ENCODE measurements at places on chromosomes 6 and 20.

DNA sequence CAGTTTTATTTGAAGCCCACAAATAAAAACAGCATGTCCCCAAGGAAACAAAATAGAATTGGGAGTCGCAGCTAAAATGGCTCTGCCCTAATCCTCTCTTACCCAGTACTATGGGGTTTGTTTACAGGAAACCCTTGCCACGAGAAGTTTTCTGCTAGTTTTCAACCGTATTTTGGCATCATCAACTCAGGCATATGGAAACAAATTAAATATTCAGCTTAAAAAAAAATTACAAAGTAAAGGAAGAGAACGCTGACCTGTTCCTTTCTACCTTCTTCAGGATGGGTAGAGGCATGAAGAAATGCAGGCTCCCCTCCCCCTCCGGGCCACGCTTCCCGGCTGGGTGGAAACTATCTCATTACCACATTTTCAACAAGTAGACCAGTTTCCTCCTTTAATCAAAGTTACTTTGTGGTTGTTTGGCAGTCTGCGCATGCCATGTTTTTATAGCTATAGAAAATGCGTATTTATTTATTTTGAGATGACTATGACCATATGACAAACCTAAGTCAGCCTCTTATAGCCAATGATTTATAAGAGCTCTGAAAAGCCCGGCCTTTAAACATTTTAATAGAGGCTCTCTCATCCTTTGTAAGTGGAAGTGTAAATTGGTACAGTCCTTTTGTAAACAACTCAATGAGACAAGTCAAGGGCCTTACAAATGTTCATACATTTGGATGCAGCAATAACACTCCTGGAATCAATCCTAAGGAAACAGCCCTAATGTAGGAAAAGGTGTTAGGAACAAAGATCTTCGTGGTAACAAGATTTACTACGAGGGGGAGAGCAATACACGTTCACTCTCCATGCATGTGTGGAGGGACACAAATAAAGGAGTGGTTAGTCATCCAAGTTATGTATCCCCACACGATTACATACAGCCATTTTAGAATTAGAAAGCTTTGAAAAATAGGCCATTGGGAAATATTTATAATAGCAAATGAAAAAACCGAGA is 16.1 kb upstream of the ZNF217 start:
- DNase-seq = peak; percentile 85

- no peak for DNase-seq
Measured at GRCh38 chr20:23138226-23138625, 52.1 kb upstream of the CD93 start.

DNA sequence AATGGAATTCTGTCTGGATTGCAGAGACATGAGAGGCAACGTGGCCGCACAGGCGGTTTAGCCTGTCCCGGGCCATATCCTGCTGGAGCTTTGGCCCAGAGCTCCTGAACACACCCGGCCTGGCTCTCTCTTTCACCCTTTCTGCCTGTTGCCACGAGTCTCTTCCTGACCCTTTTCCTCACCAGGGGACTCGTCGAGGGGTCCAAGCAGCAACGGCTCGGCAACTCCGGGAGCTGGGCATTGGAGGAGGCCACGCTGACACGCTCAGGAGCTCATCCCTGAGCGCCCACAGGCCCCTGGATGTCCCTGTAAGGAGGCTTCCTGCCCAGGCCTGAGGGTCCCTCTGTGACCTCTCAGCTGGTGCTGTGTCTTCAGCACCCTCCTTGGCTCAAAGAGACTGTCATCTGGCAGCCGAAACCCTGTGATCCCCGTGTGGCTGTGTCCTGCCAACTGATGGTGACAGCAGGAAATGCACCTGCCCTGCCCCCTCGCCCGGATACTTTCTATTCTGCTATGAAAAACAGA is 103.8 kb downstream of the RNASET2 start:
- DNase-seq = no peak

DNA sequence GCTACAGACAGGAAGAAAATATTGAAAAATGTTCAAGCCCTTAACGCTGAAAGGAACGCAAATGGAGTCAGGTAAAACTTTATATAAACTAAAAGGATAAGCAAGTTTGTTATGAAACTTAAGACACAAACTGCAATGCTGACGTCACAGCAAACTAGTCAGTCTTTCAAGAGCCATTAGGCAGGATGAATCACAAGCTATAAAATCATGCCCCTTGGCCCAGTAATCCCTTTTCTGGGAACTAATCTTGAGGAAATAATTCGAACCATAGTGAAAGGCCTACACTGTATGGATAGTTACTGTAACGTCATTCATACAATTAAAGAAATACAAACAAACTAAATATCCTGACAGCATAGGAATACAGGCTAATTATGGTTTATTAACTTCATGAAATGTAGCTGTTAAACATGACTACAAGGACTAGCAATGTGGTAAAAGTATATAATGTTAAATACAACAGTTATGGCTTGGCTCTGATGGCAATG is 42.7 kb upstream of the HINT3 start:
- DNase-seq = no peak

DNA sequence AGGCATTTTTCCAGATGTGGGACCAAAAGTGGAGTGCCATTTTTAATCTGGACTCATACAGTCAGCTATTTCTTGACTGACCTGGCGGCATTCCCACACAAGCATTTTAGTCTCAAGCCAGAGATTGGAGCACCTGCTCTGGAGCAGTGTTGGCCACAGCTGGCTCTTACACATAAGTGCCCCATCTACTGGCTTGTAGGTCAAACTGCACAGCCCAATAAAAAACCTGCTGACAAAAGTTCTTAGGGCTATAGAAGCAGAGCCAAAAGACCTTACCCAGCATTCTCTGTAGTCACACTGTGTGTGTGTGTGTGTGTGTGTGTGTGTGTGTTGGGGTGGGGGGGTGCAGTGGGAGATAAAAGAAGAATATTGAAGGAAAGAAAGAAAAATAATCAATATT is 38.6 kb upstream of the SENP6 start:
- DNase-seq = no peak

DNA sequence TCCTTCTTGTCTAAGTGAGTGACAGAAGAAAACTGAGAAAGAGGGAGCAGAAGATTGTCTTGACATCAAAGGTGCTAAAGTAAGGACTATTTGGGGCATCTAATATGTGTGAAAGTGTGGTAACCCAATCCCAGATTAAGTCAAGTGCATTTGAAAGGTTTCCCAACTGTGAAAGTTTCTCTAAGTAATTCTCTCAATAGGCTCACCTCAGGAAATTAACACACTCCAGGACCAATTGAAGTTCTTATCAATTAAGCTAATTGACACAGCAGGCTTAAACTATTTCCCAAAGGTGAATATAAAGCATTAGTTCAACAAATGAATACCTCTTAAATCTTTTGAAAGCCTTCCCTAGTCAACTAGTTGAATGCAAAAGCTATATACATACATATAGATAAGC is 212.8 kb upstream of the FUT9 start:
- DNase-seq = no peak

DNA sequence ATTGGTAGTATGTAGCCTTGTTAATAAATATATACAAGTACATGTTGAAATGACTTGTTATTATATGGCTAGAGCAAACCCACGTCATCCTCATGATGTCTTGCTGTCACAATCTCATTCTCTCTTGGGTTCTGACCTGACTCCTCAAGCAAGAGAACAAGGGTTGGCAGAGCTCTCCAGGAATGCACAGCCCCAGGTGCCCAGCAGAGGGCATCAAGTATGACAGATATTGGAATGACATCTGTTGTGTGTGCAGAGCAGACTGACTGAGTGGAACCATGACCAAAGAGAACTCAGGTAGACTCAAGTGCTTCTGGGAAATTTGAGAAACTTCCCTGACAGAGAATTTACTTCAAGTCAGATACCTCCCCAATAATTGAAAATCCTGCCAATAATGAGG is 90.6 kb downstream of the PAX1 start:
- no peak for DNase-seq

- no peak for DNase-seq
Measured at GRCh38 chr20:64212755-64213154, 42.8 kb upstream of the PCMTD2 start.

DNA sequence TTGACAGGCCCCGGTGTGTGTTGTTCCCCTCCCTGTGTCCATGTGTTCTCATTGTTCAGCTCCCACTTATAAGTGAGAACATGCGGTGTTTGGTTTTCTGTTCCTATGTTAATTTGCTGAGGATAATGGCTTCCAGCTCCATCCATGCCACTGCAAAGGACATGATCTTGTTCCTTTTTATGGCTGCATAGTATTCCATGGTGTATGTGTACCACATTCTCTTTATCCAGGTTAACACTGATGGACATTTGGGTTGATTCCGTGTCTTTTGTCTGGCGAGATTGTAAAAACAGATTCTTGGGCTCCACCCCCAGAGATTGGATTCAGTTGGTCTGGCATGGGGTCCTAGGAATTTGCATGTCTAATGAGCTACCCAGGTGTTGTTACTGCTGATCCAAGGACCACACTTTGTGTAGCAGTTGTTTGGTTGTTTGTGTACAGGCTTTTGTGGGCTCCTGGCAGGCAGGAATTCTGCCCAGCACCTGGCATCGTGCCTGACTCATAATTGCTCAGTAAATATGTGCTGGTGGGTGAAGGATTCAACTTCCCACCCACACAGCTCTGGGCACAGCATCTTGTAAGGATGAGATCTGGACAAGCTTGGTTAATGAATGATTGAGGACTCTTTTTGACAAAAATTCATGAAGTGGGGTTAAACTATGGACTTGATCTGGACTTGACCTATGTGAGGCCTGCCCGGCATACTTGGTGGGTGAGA is 5.2 kb downstream of the TOX2 start:
- no peak for DNase-seq

DNA sequence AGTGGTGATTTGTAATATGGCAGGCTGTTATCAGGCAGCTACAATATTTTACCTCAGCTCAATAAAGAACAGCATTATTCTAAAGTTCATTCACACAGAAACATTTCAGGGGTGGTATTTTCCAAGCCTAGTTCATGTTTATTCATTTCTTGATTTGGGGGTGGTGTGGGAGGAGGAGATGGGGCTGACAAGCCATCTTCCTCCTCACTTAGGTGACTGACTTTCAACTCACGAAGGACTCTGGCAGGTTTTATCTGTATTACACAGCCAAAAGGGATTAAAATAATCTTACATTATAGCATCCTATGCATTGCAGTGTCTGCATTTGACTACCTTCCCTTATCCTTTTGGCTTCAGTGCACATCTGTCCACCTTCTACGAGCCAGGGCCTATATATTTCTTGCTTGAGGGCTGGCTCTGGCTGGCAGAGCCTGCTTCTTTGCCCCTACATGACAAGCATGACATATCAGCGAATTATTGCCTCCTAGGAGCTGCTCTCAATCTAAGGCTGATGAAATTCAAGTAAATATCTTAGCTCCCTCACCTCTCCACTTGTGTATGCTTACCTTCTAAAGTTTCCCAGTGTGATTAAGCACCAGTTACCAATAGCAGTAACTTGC is 20.0 kb downstream of the KHDRBS2 start:
- no peak for DNase-seq

DNA sequence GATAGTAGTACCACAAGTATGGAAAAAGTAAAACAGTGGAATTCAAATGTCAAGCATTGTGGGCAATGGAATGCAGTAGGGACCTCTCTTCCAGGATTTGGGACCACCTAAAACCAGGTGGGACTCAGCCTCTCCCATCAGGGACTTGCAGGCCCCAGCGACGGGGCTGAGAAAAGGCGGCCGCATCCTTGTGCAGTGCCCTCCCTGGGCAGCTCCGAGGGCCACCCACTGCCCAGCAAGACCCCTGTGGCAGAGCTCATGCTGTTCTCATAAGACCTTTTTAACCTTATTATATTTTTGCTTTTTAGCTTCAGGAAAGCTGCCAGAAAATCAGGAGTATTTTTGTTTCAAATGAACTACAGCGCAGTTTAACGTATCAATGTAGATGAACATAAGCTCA is 142.6 kb upstream of the RPS6KA2 start:
- no peak for DNase-seq

GRCh38 chr6:147127587-147127986 is 76.6 kb upstream of the STXBP5 start:
- no peak for DNase-seq

DNA sequence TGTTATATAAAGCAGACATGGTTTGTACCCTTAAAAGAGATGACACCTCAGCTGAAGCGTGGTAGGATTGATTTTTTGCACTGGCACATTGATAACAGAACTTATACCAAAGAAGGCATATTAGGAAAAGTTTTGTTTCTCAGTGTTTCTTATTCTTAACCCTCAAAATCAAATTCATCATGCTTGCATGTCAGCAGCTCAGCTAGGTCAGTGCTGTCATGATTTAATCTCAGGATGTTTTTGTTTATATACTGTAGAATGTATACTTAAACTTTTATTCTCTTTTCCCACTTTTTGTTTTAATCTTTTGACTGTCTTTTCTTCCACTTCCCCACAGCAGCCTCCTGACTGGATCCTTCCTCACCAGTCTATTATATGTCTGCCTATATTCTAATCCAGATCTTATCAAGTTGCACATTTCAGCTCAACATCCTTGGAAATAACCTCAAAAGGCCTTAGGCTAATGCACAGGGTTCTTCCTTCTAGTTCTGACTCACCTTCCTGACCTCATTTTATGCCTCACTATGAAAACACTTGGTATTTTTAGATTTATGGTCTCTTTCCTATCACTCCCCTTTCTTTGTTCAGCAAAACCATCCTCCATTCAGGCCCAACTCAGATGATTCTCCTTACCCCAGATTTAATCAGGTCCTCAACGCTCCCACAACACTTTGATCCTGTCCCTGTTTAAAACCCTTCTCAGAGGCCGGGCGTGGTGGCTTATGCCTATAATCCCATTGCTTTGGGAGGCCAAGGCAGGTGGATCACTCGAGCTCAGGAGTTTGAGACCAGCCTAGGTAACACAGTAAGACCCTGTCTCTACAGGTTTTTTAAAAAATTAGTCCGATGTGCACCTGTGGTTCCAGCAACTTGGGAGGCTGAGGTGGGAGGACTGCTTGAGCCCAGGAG is 7.2 kb downstream of the HEBP2 start:
- no peak for DNase-seq

GRCh38 chr6:43627008-43627825 is 1.8 kb downstream of the GTPBP2 start:
- DNase-seq = no peak

GRCh38 chr20:605237-605636 is 4.9 kb downstream of the TCF15 start:
- no peak for DNase-seq

DNA sequence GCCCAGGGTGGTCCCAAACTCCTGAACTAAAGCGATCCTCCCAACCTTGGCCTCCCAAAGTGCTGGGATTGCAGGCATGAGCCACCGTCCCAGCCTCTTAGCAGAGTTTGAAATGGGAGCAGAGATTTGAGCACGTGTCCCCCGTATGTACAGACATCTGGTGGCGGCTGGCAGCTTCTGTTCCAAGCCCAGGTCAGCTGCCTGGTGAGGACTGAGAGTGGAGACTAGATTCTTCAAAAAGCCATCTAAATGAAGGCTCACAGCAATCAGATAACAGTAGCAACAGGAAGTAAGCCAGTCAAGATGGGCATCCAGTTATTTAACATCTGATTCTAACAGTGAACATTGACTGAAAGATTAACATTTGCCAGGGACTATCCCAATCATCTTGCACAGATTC is 128.1 kb upstream of the AKAP12 start:
- no peak for DNase-seq

GRCh38 chr6:12869816-12870432 is 153.4 kb downstream of the PHACTR1 start:
- no peak for DNase-seq

- no peak for DNase-seq
Measured at GRCh38 chr6:72218125-72218524, 331.8 kb downstream of the RIMS1 start.

Data from CD4-positive, alpha-beta T cell treated with Interleukin-6 at 100 ng/mL for 8 hours (primary cell).